ENCODE measurements at places on chromosomes 7 and 10. TPM values are rescaled to one million over a fixed set of nuclear protein-coding genes. Genes with fewer than 3 reads are reported as not detected.

Gene ASCC1
- 31.6 TPM for total RNA-seq

Gene ITPRID1
- total RNA-seq, result not detected

Gene ACTR3C
- total RNA-seq, result 4.5 TPM

GRCh38 chr7:80027611-80028173, 106.9 kb upstream of the GNAI1 start:
- no peak for DNase-seq

GRCh38 chr7:5218564-5219360, 28.7 kb downstream of the WIPI2 start:
- DNase-seq, result no peak

Gene HILPDA
- 6.2 TPM for total RNA-seq

DNA sequence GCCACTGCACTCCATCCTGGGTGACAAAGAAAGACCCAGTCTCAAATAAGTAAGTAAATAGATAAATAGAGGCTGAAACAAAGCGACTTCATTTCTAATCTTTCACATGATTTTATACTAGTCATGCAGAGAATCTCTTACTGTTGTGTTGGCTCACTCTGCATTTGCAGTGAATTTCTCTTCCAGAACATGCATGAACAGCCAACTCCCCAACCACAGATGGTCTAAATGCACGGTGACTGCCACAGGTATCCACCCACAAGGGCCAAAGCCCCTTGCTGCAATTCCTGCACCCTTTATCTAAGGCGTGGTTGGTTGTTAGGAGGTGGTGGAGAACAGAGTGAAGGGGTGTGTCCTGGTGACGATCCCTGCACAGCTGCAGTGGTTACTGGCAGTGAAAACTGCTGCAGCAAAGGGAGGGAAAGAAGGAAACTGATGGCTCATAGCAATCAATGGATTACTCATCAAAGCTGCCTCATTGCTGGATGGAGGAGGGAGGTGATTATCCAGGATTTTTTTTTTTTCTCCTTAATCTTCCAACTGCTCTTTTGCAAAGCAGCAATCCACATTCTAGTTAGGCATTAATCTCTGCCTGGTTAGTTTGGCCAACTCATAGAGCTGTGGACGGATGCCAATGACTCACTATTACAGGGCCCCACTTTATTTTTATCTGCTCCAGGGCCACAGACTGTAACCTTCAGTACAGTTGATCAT, 50.6 kb downstream of the PRTFDC1 start:
- DNase-seq, result peak; percentile 68

- DNase-seq, result no peak
Measured at GRCh38 chr10:35993591-35994515, 351.8 kb upstream of the FZD8 start.

- DNase-seq, result no peak
Measured at GRCh38 chr10:132785723-132786475, at the start of gene NKX6-2. NKX6-2 (minus strand) TSS chr10:132786147; CDS start chr10:132785948, 199 bp downstream.

DNA sequence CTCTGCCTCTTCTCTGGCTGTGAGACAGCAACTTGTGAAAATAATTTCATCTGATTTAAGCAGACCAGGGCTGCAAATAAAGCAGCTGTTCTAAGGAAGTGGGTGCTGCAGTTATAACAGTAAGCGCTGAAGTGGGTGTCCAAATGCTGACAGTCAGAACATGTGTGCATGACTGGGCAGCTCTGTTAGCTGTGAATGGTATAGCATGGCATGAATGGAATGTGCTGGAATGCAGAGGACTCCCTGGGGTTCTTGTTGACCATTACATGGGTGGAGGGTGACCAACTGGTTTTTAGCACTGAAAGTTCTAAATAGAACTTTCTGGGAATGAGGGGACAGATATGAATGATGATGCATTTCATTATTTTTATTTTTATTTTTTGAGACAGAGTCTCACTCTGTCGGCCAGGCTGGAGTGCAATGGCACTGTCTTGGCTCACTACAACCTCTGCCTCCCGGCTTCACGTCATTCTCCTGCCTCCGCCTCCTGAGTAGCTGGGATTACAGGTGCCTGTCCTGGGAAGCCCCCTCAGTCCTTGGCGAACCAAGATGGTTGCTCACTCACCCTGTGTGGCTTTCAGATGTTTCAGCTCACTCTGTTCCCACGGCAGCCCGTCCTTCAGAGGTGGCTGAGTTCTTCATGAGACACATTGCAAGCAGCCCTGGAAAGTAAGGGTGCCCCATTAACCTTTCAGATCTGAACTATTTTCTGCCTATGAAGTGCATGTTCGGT, 319.8 kb upstream of the PHYHIPL start:
- DNase-seq, result peak; percentile 40

DNA sequence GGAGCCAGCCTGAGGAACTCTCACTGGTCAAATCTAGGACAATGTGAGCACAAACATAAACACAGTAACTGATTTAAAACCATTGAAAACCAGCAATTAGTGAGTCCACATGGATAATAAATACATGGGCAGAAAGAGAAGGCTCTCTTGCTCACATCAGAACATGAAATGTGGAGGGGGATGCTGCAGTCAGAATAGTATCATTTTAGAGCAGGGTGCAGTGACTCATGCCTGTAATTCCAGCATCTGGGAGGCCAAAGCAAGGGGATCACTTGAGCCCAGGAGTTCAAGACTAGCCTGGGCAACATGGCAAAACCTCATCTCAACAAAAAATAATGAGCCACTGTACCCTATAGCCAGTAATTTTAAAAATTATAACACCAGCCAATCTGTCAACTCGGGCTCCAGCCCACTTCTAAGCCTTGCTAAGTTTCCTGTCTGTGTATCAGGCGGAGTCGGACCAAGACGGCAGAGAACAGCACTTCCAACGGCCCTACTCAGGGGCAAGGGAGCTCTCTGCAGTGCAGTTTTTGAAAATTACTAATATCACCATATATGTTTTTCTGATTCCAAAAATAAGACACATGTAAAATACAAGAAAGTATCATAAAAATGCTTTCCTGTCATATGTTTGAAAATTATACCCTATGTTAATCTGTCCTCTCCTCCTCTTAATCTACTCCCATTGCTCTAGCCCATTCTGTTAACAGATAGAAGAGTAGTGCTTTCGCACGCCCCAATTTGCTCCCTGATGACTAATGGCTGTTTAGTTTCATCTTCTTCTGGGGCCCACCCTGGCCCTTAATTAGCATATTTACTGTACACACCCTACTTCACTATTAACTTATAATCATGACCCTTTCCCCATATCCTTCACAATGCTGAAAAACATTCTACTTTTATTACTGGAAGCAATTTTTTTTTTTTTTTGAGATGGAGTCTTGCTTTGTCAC, 17.1 kb downstream of the URGCP start:
- DNase-seq, result no peak

GRCh38 chr7:79182283-79182682, 271.2 kb downstream of the MAGI2 start:
- DNase-seq, result no peak

All from right cardiac atrium (tissue), 5 donors.